Dermis microvascular lymphatic vessel endothelial cell (primary cell): ENCODE measurements at places on chromosomes 2 and 18.

DNA sequence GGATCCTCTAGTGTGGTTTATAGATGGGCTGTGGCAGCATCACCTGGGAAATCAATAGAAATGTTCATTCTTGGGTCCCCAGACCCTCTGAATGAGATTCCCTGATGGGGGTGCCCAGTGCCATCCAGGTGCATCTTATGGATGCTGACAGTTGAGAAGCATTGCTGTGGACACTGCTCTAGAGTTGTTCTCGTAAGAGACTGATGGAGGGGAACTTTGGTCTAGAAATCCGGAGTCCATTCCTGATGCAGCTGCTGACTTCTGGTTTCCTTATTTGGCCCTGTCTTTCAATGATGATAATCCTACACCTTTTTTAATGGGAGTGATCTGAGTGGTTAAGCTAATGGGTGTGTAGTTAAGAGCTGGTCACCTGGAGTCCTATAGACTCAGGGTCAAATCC lies 28.3 kb upstream of the E2F6 start:
- no peak for DNase-seq

DNA sequence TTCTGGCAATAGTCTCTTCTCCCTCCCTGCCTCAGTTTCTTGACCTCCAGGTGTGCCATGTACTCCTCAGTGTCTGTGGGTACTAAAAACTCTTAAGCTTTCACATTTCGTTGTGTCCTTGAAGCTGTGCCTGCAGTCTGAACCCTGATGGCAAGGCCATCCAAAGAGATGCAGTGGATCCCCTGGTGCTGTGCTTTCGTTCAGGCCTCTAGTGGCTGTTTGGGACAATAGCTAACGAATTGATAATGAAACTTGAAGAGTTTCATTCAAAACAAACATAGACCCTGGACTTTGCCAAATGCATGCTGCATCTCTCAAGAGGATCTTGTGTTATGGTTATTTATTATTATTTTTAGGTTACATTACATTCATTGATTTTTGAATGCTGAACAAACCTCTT lies 523.1 kb upstream of the FSIP2 start:
- DNase-seq: no peak

DNA sequence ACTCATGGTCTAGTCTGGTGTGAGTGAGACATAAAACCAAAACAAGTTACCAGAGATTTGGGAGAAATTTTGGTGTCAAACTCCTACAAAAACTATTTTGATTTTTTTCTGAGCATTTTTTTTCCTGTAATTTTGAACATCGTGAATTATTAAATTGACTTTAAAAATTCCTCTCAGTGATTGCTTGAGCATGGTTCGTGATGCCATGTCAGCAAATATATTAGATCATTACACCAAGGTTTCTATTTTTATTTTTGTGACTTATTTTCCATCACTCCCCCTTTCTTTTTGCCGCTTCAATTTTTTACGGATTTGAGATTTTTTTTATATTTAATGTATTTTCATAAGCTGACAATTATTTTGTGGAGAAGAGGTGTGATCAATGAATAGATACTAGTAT lies 613.9 kb upstream of the LRATD1 start:
- no peak for DNase-seq

GRCh38 chr18:21162786-21163185 lies 51.2 kb upstream of the ROCK1 start:
- DNase-seq: no peak

GRCh38 chr18:33350256-33350655 lies 90.3 kb downstream of the CCDC178 start:
- no peak for DNase-seq

GRCh38 chr2:112153179-112153490 lies 14.9 kb downstream of the FBLN7 start:
- no peak for DNase-seq

- no peak for DNase-seq
Measured at GRCh38 chr2:185147361-185147760, 549.0 kb downstream of the ZNF804A start.

- DNase-seq: no peak
Measured at GRCh38 chr2:134594399-134594798, 124.4 kb downstream of the TMEM163 start.

DNA sequence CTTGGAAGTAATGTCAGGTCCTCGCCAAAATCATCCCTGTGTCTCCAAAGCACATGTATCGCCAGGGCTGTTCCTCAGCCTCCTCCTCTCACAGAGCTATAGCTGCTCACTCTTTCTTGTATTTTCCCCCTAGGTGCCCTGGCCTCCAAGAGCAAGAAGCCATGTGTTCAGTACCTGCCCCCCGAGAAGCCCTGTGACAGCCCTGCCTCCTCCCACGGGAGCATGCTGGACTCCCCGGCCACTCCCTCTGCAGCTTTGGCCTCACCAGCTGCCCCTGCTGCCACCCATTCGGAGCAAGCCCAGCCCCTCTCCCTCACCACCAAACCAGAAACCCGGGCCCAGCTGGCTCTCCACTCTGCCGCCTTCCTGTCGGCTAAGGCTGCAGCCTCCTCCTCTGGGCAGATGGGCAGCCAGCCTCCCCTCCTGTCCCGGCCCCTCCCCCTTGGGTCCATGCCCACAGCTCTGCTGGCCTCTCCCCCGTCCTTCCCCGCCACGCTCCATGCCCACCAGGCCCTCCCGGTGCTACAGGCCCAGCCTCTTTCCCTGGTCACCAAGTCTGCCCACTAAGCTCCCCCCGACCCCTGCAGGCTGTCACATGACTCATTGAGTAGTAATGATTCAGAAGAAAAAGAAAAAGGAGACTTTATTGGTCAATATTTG lies 18.8 kb downstream of the TGOLN2 start:
- DNase-seq: peak; percentile 50

DNA sequence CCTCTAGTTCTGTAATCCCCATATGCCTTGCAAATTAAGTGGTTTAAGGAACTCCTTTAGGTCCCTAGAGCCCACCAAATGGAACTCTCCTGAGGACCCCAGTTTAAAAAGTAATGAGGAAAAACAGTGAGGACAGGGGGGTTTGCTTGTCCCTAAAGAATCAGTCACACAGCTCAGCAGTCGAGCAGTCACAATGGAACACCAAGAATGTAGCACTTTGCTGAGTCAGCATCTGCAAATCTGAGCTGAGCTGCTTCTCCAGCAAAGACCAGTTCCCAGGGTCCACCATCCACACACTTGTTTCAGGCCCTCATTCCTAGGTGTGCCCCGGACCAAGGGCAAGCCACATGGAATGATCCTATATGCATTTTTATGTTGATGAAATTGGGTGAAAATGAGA lies 46.2 kb upstream of the NEDD4L start:
- DNase-seq: no peak

DNA sequence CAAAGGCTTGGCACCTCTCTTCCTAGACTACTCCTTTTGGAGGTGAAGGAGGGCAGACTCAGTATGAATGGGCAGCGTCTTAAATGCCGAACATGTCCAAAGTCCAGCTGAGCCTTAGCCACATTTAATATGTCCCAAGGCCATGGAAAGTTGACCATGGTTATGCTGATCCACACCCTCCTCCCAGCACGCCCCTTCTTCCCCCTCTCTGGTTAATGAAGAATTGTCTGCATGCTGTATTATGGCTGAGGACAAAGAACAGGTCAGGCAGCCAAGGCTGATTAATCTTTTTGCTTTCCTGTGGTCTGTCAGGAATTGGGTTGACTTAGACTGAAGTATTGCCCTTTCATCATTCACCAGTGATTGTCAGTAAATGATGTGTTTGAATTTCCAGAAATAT lies 5.8 kb upstream of the MYOM1 start:
- DNase-seq: no peak

DNA sequence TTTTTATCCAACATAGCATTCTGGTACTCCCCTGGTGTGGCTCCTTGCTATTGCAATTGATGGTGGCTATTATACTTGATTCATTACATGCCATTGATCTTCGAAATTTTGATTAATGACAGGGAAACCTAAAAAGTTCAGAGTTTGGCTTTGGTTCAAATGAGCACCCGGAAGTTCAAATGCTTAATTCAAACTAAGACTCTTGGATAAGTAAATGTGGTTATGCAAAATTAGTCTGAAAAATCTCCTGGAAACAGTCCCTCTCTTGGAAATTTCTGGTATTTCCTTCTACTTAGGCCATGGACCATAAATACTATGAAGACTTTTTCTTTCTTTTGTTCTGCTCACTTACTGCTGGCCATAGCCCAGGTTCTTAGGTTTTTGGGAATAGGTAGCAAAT lies 65.3 kb upstream of the SMIM21 start:
- DNase-seq: no peak

GRCh38 chr2:102186791-102187495 lies at the start of gene IL1RL2:
Gene IL1RL2 (plus strand): TSS chr2:102187023. CDS start chr2:102187868, 845 bp downstream.
- DNase-seq: no peak

GRCh38 chr2:49677227-49677626 lies 522.9 kb upstream of the FSHR start:
- DNase-seq: no peak

- DNase-seq: no peak
Measured at GRCh38 chr2:201754717-201755415, 25.9 kb downstream of the ALS2 start.

DNA sequence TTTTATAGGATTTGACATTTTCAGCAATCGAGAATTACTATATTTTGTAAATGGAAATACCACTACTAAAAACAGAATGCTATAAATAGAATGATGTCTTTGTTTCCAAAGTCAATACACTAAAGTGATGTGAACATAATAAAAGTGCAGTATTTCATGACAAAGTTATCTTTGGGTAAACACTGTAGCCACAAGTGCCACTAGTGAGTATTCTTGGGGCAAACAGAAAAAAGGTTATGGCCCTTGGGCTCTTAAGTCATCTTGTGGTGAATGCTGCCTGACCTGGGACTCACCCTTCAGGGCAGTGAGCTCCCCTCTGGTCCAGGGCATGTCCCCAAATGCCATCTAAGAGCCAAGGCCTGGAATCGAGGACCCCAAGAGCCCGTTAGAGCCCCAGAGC lies 99.2 kb upstream of the KYNU start:
- DNase-seq: no peak

DNA sequence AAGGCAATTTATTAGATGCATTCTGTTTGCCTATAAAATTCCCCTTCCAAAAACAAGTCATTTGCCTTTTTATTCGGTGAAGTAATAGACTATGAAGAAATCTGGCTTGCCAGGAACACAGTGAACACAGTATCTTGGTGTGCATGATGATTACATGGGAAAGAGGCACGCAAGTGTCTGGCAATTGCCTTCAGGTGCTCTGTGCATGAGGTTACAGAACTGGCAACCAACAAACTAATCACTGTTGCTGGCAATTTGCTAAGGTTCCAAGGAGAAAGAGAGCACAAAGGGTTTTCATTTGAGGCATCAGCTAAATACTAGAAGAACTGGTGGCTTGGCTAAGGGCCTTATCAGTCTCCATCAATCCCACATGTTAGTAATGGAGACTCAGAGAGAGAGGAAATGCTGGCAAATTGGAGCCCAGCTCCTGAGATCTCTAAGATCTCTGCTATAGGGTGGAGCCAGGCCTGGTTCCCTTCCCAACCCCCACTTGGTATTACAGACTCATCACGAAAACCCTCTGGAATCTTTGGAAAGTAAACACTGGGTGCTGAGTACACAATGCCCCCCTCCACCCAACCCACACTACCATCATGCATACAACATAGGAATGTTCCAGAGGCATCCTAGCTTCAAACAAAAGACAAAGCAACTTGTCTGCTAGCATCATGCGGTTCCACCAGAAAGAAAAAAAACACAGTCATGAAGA lies 10.4 kb downstream of the RNF152 start:
- DNase-seq: no peak

DNA sequence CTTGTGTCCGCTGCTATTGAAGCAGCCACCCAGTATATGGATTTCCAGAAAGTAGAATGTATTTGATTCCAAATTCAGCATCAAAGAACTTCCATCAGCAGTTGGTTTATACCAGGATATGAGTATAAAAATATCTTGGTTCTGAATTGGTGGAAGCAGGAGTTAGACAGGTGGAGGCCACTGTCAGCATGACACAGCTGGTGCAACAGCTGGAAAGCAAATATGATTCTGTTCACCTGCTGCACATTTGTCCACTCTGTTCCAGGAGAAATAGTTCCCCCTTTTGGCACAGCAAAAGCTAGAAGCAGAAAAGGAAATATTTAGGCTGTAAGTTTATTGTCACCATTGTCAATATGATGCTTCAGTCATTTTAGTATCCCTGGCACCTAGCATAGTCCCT lies 41.2 kb downstream of the KIAA2012 start:
- DNase-seq: no peak

DNA sequence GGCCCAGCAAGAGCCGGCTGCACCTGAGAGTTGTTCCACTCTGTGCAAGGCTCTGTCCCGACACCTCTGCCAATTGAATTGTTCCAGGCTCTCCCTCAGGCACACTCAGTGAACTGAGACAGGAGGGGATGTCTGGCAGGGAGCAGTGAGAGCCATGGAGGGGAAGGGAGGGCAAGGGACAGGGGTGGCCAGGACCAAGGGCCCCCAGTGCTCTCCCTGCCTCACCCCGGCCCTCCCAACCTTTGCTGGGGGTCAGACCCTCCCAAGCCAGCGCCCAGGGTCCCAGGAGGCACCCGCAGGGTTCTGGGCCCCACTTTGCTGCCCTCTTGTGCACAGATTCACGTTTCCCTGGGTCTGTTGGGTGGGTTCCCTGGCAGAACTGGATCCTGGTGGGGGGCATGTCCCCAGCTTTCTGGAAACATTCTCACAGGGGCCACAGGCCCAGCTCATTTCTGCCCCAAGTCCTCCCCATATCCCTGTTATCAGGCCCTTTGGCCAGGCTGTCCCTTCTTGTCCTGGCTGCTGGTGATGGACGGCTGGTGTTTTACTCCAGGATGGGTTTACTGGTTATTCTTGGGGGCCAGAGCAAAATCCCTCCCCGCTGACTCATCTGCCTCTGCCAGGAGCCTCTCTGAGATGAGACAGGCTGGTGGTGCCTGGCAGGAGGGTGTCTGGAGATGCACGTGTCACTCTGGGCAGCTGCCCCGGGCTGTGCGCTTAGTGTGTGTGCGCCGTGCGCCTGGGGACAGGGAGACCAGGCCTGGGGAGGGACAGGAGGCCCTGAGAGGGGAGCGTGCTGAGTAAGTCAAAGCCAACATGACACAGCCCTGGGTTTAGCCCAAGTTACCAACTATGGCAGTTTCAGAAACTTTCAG lies 136.5 kb upstream of the CTDP1 start:
- DNase-seq: no peak

GRCh38 chr18:9210966-9211365 lies 74.4 kb downstream of the ANKRD12 start:
- no peak for DNase-seq

DNA sequence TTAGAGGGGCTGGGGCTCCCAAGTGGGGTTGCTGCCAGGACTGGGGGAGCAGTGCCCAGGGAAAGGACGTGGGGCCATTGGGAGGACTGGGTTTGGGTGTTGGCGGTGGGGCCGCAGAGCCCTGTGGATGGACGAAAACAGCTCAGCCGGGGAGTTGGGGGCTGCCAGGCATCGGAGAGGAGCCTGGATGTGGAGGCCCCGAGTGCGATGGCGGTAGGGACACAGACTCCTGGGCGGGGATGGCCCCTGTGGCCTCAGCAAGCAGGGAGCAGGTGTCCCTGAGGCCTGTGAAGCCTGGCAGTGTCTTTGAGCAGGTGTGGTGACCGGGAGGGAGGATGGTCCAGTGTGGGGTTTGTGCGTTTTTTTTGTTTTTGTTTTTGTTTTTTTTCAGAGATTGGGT lies 13.3 kb downstream of the CTDP1 start:
- no peak for DNase-seq

GRCh38 chr2:216104691-216105090 lies 4.5 kb upstream of the XRCC5 start:
- no peak for DNase-seq
